ENCODE measurements at places on chromosomes 16 and 17.

- no peak for DNase-seq
Measured at GRCh38 chr17:63974594-63975192, 2.0 kb upstream of the SCN4A start.

DNA sequence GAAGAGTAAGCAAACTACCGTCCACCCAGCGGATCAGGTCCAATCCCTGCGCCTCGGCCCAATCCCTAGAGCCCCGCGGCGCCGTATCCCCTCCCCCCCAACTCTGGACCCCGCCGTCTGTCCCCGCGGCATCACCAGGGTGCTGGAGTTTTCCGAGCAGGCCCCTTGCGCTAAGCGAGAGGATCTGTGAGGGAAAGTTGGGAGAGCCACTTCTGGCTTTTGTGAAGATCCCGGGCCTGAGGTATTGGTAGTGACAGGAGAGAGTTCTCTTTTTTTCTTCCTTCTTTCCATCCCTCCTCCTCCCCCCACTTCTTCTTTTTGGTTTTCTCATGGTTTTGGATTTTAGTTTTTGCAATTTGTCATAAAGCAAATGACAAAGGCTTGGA is 3.5 kb upstream of the DLX4 start:
- DNase-seq = no peak

GRCh38 chr17:19569785-19570543 is 36.3 kb downstream of the SLC47A1 start:
- no peak for DNase-seq

DNA sequence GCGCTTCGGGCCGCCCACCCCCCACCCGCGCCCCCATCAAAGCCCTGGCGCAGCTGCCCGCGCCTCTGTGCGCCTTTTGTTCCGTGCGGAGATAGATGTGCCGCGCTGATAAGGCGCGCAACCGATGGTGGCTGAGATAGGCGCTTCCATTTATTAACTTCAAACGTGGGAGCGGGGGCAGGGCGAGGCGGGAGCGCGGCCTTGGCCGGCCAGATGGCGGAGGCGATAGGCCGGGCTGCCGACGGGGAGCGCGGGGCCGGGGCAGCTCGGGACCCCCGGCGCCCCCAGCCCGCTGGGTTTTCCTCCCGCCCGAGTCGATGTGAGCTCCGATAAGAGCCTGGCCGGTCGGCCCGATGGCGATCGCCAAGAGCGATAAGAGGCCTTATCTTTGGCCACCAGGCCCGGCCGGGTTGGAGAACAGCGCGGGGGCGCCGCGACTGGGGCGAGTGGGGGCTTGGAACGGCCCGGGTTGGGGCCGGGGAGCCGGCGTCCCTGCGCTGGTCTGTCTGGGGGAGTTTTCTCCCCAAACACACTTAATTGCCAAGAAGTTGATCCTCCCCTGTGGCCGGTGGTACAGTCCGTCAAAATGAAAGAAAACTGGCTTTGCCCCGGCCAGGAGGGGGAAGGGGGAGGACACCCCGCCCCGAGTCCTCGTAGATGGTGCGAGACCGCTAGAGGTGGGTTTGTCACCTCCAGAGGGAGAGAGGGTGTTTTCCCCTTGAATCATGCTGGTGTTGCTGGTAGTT is 2.7 kb downstream of the ZFPM1 start:
- no peak for DNase-seq

DNA sequence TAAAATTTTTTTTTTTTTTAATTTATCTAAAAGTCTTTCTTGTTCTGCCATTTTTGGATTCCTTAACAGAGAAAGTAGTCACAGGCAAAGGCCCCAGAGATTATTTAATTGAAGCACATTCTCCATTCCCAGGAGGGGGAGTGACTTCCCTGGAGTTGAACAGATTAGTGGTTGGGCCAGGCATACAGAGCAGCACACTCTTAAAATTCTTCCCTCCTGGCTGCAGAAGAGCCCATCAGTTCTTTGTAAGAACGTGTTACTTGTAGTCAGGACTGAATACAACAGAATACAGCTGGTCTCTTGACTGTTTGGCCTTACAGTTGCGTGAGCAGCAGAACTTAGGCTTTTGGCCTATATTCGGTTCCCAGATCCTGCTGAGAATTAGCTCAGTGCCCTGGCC is 1.8 kb downstream of the ALKBH5 start:
- DNase-seq = no peak

DNA sequence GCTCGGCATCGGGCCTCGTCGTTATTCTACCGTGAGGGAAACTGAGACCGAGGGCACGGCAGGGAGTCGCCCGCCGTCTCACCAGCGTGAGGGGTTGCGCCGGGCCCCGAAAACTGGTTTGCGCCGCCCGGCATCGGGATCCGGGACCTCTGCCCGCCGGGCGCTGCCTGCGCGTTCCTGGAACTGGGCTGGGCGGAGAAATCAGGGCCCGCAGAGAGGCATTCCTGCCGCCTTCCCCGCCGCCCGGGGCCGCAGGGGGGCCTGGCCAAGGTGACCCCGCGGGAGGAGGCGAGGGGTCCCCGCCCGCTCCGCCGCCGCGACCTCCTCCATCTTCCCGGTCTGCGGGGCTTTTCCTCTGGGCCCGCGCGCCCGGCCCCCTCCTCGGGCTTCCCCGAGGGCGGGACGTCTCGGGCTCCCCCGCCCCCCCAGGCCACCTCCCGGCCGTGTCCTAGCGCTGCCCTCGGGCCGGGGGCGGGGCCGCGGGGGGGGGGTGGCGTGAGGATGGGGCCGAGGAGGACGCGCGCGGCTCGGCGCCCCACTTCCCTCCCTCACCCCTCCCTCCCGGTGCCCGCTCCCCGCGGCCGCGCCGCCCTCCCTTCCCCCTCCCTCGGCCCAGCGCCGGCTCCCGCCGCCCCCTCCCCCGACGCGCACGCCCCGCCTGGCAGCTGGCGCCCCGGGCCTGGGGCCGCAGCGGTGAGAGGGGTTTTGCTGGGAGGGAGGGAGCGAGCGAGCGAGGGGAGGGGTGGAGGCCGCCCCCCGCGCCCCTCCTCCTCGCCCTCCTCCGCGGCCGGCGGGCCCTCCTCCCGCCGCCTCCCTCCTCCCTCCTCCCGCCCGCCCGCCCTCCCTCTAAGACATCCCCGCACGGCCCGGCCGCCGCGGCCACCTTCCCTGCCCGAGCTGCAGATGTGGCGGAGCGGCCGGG is at the start of gene GLIS2:
GLIS2 (plus strand) TSS at position 882 of the 922 bp plus-strand sequence. CDS start 16,214 bp downstream, outside the sequence.
- DNase-seq = no peak

Measured in dorsolateral prefrontal cortex (tissue), 122 donors.